ENCODE measurements at places on chromosomes 7 and 10. TPM values are rescaled to one million over a fixed set of nuclear protein-coding genes. Genes with fewer than 3 reads are reported as not detected.
A peak's percentile ranks its signal among the peaks of the same experiment; 100 is the strongest.

DNA sequence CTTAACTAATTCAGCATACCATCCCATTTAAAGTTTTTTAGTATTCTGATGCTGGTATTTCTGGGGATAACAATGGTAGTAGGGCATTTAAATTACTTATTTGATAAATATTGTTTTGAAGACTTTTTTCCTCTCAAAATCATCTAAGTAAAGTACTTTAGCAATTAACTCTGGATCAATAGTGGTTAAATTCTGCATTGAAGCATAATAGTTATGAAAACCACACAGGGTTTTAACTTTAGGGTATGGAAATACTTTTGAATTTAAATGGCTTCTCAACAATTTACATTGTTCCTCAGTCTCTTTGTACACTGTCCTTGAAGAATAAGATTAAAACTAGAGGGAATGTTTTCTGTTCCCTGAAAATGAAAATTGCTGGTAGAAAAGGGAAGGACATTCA, 202.6 kb upstream of the STEAP4 start:
- H3K27ac ChIP-seq, result no peak overlapping the region
- no peak for DNase-seq
- no peak overlapping the region for H3K4me3 ChIP-seq
- H3K27me3 ChIP-seq, result no peaks in the 10 kb centered on the region
- no peaks in the 10 kb centered on the region for H3K4me1 ChIP-seq

- no peaks in the 10 kb centered on the region for H3K27me3 ChIP-seq
- no peak for DNase-seq
- H3K4me1 ChIP-seq, result peaks cover 12% of the 10 kb centered on the region
- no peak overlapping the region for H3K27ac ChIP-seq
- H3K4me3 ChIP-seq, result no peak overlapping the region
- H3K36me3 ChIP-seq, result peaks cover 34% of the 10 kb centered on the region
Observed at GRCh38 chr10:131946321-131946751, 35.4 kb downstream of the BNIP3 start.

- no peaks in the 10 kb centered on the region for H3K36me3 ChIP-seq
- DNase-seq, result no peak
- H3K27me3 ChIP-seq, result peaks cover 13% of the 10 kb centered on the region
- H3K4me3 ChIP-seq, result no peak overlapping the region
- no peaks in the 10 kb centered on the region for H3K4me1 ChIP-seq
Observed at GRCh38 chr7:33832271-33832721, 73.0 kb upstream of the BMPER start.

DNA sequence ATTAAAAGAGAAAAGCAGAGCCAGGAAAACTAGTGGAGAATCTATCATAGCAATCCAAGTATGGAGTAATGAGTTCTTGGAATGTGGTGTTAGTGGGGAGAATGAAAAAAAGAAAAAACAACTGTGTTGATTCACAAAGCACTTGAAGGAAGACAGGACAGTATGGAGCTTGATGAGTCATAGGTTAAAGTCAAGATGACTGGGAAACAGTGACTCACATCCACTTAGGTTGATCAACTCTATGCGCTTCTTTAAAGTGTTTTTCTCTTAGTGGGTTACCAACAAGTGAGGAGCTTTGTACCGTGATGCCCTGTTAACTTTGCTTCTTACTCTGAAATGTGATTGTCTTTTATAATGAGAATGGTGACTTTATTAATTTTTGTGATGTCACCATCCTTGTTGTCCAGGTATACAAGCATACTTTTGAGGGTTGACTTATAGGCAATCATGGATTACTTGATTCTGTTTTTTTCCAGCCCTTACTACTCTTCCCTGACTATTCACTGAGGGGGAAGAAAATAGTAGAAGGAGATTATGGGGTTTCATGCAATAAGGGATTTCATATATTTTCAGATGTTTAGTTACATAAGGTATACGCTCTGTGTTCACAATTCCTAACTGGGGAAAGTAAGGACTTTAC, 32.1 kb upstream of the MDFIC start:
- no peaks in the 10 kb centered on the region for H3K4me1 ChIP-seq
- no peaks in the 10 kb centered on the region for H3K27me3 ChIP-seq
- DNase-seq, result peak; percentile 1
- no peaks in the 10 kb centered on the region for H3K36me3 ChIP-seq
- H3K4me3 ChIP-seq, result no peak overlapping the region

GRCh38 chr10:80515941-80516340, 21.8 kb upstream of the SH2D4B start:
- peaks cover 59% of the 10 kb centered on the region for H3K36me3 ChIP-seq
- H3K27ac ChIP-seq, result no peak overlapping the region
- DNase-seq, result no peak
- no peak overlapping the region for H3K4me3 ChIP-seq
- no peaks in the 10 kb centered on the region for H3K27me3 ChIP-seq
- no peaks in the 10 kb centered on the region for H3K4me1 ChIP-seq

DNA sequence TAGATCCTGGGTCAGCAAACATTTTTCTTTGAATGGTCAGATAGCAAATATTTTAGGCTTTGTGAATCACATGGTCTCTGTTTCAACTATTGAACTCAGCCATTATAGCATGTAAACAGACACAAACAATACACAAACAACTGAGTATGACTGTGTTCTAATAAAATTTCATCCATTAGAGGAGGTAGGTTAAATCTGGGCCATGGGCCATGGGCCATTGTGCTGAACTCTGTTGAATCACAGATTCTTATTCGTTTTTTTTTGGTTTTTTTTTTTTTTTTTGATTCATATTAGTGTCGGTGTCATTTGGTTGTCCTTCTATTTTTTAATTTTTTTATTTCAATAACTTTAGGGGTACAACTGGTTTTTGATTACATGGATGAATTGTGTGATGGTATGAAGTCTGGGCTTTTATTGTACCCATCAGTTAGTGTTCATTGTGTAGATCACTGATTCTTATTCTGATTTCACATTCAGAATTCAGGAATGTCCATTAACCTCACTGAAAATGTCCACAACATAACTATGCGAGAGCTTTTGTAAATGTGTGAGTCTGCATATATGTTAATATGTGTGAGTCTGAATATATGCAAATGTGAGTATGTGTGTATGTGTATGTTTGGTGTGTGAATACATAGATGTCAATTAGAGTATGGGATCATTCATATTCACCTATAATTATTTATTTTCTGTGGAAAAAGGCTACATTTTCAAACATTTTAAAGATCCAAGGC, 443.7 kb upstream of the GRM3 start:
- no peak overlapping the region for H3K4me3 ChIP-seq
- H3K36me3 ChIP-seq, result no peaks in the 10 kb centered on the region
- no peak for DNase-seq
- H3K4me1 ChIP-seq, result no peaks in the 10 kb centered on the region
- no peak overlapping the region for H3K27ac ChIP-seq

Gene STAG3
- total RNA-seq, result 0.22 TPM

- H3K27ac ChIP-seq, result no peak overlapping the region
- no peak for DNase-seq
- H3K36me3 ChIP-seq, result no peaks in the 10 kb centered on the region
- no peaks in the 10 kb centered on the region for H3K27me3 ChIP-seq
- no peaks in the 10 kb centered on the region for H3K4me1 ChIP-seq
- no peak overlapping the region for H3K4me3 ChIP-seq
Observed at GRCh38 chr7:82624337-82624736, 180.8 kb upstream of the CACNA2D1 start.

- H3K27me3 ChIP-seq, result no peaks in the 10 kb centered on the region
- H3K27ac ChIP-seq, result no peak overlapping the region
- DNase-seq, result no peak
- H3K4me3 ChIP-seq, result no peak overlapping the region
Observed at GRCh38 chr7:93115796-93116195, 2.0 kb downstream of the SAMD9 start.

Gene AGBL3
- total RNA-seq, result 7.2 TPM

- no peaks in the 10 kb centered on the region for H3K27me3 ChIP-seq
- DNase-seq, result no peak
- H3K4me3 ChIP-seq, result no peak overlapping the region
Observed at GRCh38 chr10:20712774-20713173, 184.3 kb downstream of the NEBL start.

Gene FAM221A
- total RNA-seq, result not detected

DNA sequence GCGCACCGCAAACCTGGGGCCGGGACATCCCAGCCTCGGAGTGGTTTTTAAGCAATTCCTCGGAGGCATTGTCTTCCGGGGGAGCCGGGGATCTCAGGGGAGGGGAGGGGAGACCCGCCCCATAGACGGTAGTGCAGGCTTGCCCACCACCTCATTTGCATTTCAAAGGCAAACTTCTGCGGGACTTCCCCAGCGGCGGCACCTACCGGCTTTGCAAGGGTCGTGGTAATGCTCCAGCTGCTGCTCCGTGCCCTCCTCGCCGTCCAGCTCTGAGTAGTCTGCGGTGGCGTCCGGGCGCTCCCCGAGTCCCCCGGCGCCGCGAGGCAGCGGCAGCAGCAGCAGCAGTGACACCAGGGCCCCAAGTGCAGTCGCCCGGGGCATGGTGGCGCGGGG, 425 bp downstream of the TLL2 start:
- peak overlapping the region; percentile 57 for H3K4me3 ChIP-seq
- H3K27ac ChIP-seq, result no peak overlapping the region
- H3K4me1 ChIP-seq, result peaks cover 35% of the 10 kb centered on the region
- peaks cover 26% of the 10 kb centered on the region for H3K27me3 ChIP-seq
- DNase-seq, result no peak
- no peaks in the 10 kb centered on the region for H3K36me3 ChIP-seq

Gene MYOZ1
- total RNA-seq, result not detected

Gene LIPK
- total RNA-seq, result not detected

Gene PTPRZ1
- not detected for total RNA-seq

Gene DGKI
- not detected for total RNA-seq

DNA sequence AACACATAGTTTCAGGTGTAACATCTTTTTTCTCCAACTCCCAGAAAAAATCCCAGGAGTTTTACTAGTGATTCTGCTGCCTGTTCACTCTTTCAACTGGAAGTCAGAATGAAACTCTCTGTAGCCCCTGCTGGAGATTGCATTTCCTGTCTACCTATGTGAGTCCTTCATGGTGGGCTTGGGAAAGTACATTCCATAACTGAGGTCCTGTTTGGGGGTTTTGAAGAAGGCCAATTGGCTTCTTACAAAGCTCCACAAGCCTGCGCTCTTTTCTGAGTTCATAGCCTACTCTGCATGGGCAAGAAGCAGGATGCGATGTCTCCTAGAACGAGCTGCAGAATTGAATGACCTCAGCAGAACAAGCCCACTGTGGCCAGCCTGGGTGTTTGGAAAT, 86.7 kb downstream of the LYZL2 start:
- H3K4me3 ChIP-seq, result peak overlapping the region; percentile 27
- H3K27ac ChIP-seq, result peak overlapping the region; percentile 91
- no peak for DNase-seq
- H3K36me3 ChIP-seq, result no peaks in the 10 kb centered on the region
- H3K4me1 ChIP-seq, result peaks cover 72% of the 10 kb centered on the region

- no peak overlapping the region for H3K4me3 ChIP-seq
- H3K27me3 ChIP-seq, result no peaks in the 10 kb centered on the region
- H3K36me3 ChIP-seq, result no peaks in the 10 kb centered on the region
- H3K4me1 ChIP-seq, result no peaks in the 10 kb centered on the region
Observed at GRCh38 chr7:28516390-28517172, 104.3 kb downstream of the CREB5 start.

Gene GRM8
- not detected for total RNA-seq

- H3K27me3 ChIP-seq, result no peaks in the 10 kb centered on the region
- no peaks in the 10 kb centered on the region for H3K36me3 ChIP-seq
- no peaks in the 10 kb centered on the region for H3K4me1 ChIP-seq
- no peak overlapping the region for H3K4me3 ChIP-seq
- DNase-seq, result no peak
Observed at GRCh38 chr7:78071491-78072200, 273.1 kb downstream of the PHTF2 start.

DNA sequence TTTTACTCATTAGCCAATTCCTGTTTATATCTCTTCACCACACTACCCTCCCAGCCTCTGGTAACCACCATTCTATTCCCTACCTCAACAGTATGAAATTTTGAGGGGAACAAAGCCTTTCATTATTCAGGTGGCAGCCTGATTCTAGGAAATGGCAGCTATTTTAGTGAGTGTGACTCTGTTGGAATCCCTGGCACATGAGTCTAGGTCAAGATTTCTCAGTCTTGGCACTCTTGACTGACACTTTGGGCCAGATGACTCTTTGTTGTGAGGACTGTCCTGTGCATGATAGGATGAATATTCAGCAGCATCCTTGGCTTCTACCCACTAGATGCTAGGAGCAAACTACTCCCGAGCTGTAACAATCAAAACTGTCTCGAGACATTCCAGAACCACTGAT, 322.8 kb upstream of the PHYHIPL start:
- peaks cover 12% of the 10 kb centered on the region for H3K4me1 ChIP-seq
- no peaks in the 10 kb centered on the region for H3K27me3 ChIP-seq
- no peaks in the 10 kb centered on the region for H3K36me3 ChIP-seq
- DNase-seq, result no peak
- H3K4me3 ChIP-seq, result no peak overlapping the region

DNA sequence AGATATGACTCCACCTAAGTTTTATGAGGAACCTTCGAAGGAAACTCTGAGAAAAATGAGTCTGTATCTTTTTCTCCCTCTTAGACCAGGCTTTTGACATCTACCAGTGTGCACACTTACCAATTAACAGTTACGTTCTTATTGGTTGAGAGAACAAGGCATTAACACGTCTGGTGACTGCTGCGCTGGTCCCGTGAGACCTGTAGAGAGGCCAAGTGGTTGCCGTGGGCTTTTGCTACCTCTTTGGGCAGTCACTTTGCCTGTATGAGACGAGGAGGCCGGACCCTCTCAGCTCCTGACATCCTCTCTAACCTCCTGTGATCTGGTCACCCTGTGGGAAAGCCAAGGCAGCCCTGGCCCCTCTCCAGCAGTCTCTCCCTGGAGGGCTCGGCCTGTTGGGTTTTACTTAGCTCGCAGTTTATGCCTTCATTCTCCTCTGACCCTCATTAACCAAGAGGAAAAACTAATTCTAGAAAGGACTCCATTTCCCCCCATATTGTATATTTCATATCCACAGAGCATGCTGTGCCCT, 513.9 kb upstream of the GALNT17 start:
- H3K27ac ChIP-seq, result no peak overlapping the region
- H3K4me3 ChIP-seq, result no peak overlapping the region
- DNase-seq, result no peak
- no peaks in the 10 kb centered on the region for H3K36me3 ChIP-seq

Gene LIPM
- total RNA-seq, result not detected

DNA sequence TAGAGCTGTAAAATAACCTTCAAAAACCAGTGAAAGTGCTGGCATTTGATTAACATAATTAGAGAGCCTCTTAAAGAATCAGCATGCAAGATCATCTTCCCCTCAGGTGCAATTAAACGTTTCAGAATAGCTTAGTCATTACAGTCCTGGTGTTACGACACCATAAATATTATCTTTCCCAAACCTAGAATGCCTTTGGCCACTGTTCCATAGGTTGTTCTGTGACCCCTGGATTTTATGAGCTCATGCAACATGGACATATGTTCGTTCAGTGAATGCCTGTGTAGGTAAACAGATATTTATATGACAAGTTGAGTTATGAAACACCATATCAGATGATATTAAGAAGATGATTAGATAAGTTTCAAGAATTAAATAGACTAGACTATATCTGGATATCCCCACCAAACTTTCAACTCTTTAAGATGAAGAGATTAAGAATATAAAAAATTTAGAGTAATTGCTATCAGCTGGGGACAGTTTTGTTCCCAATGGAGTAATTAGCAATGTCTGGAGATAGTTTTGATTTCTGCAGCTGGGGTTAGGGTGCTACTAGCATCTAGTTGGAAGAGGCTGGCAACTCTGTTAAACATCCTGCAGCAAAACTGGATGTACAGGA, 263.5 kb upstream of the DKK1 start:
- H3K4me1 ChIP-seq, result no peaks in the 10 kb centered on the region
- H3K4me3 ChIP-seq, result no peak overlapping the region
- no peaks in the 10 kb centered on the region for H3K36me3 ChIP-seq
- no peak for DNase-seq
- H3K27me3 ChIP-seq, result no peaks in the 10 kb centered on the region

- H3K27ac ChIP-seq, result no peak overlapping the region
- no peak overlapping the region for H3K4me3 ChIP-seq
- H3K4me1 ChIP-seq, result no peaks in the 10 kb centered on the region
- H3K36me3 ChIP-seq, result no peaks in the 10 kb centered on the region
- H3K27me3 ChIP-seq, result no peaks in the 10 kb centered on the region
Observed at GRCh38 chr7:33932221-33932620, 26.9 kb downstream of the BMPER start.

All from HepG2 (cell line).